Nasal cavity respiratory epithelium epithelial cell of viscerocranial mucosa (primary cell): ENCODE measurements at places on chromosomes 6 and 20. TPM values are rescaled to one million over a fixed set of nuclear protein-coding genes. Genes with fewer than 3 reads are reported as not detected.

The IRAK1BP1 gene
- 2.1 and 5.6 TPM in 2 replicates for total RNA-seq

The SRSF12 gene
- total RNA-seq = 0.34 and 0.36 TPM in 2 replicates

The SPINT4 gene
- not detected in 2 replicates for total RNA-seq

The NRM gene
- total RNA-seq = 0.34 and 2.0 TPM in 2 replicates

The MDFI gene
- total RNA-seq = 67.1 and 69.4 TPM in 2 replicates

The MYB gene
- under 0.01 and 0.36 TPM in 2 replicates for total RNA-seq

The AGER gene
- total RNA-seq = 0.14 and 0.34 TPM in 2 replicates

The TENT5A gene
- total RNA-seq = 16.4 and 24.4 TPM in 2 replicates

The TNFAIP3 gene
- 39.6 and 84.8 TPM in 2 replicates for total RNA-seq

The TAGAP gene
- 0.34 and 0.43 TPM in 2 replicates for total RNA-seq

The ARG1 gene
- under 0.01 TPM in 1 of 2 replicates, not detected in the other for total RNA-seq

The XRN2 gene
- 97.1 and 99.9 TPM in 2 replicates for total RNA-seq

The WFDC2 gene
- total RNA-seq = 12.0 TPM in 1 of 2 replicates, not detected in the other

The CRISP2 gene
- not detected in 2 replicates for total RNA-seq

The COL21A1 gene
- total RNA-seq = 9.8 and 9.9 TPM in 2 replicates

The LTB gene
- total RNA-seq = not detected in 2 replicates

The SLC44A4 gene
- total RNA-seq = 2.1 and 3.1 TPM in 2 replicates

The CAP2 gene
- 2.7 and 4.9 TPM in 2 replicates for total RNA-seq

The POU5F1 gene
- 0.50 and 0.68 TPM in 2 replicates for total RNA-seq

The ECT2L gene
- total RNA-seq = 0.07 and 0.34 TPM in 2 replicates

The RBM38 gene
- 8.5 and 13.2 TPM in 2 replicates for total RNA-seq

The MAK gene
- under 0.01 TPM in 1 of 2 replicates, not detected in the other for total RNA-seq

The BTN1A1 gene
- total RNA-seq = not detected in 2 replicates

The TINAG gene
- total RNA-seq = not detected in 2 replicates
